SJSA1 (cell line): ENCODE measurements at places on chromosomes 13 and 19. TPM values are rescaled to one million over a fixed set of nuclear protein-coding genes. Genes with fewer than 3 reads are reported as not detected.

DNA sequence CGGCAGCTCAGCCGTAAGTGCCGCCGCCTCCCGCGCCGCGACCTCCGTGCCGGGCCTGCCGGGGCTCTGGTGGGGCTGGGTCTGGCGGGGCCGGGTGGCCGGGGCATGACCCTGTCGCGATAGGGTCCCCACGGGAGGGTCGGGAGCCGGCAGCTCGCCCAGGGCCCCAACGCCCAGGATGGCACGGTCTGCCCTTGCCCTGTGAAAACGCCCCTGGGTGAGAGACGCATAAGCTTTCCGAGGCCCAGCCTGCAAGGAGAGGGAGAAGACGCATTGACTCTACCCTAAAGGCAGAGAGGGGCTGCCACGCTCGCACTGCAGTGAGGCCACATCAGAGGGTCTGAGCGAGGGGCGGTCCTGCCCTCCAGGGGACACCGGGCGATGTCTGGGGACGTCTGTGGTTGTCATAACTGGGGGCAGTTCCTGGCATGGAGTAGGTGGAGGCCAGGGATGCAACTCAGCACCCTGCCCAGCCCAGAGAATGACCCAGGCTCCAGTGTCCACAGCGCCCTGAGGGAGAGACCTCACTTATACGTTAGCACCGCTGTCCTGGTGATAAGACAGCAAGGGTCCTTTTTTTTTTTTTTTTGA is 539 bp downstream of the ZNF554 start:
- no peak for DNase-seq

GRCh38 chr13:68257111-68257842 is 1027.1 kb upstream of the PCDH9 start:
- no peak for DNase-seq

DNA sequence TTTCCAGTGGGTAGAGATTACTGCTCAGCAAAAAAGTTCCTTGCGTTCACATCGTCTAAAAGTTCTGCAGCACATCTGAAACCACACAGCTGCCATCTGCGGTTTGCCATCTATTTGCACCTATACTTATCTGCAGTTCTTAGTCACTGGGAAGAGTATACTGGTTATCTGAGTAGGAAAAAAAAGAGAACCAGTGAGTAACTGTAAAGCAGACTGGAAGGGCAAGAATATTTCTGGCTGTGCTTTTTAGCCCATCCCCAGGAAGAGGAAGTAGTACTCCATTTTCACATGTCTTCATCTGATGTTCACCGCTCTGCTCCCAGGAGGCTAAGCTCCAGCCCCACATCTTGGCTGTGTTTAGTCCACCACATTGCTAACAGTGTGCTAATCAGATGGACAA is 35.6 kb downstream of the EFNB2 start:
- DNase-seq = no peak

GRCh38 chr19:43639519-43640423 is at the start of gene CADM4:
TSS of gene CADM4 (minus strand) at chr19:43639850. CDS start at chr19:43639790, 60 bp downstream.
- no peak for DNase-seq

CABP5 gene
- total RNA-seq = not detected in 2 replicates

GRCh38 chr13:48429886-48430285 is 17.0 kb upstream of the LPAR6 start:
- no peak for DNase-seq

DNA sequence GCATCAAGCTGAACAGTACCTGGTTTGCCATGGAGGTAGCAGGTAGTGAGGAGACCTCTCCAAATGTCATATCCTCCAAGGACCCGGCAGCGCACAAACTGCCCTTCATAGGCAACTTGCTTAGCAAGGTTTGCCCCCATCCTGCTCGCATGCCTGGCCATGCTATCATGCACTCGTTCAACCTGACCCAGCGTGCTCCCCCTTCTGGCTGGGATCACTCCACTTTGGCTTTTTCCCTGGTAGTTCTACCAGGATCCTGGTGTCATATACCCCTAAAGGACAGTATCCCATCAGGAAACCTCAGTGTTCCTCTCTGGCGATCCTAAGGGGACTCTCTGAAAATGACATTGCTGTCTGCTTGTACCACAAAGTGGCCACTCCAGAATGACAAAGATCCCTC is 38.6 kb upstream of the ZNF30 start:
- DNase-seq = no peak

HSD17B14 gene
- not detected in 2 replicates for total RNA-seq

KLK12 gene
- total RNA-seq = not detected in 2 replicates

DNA sequence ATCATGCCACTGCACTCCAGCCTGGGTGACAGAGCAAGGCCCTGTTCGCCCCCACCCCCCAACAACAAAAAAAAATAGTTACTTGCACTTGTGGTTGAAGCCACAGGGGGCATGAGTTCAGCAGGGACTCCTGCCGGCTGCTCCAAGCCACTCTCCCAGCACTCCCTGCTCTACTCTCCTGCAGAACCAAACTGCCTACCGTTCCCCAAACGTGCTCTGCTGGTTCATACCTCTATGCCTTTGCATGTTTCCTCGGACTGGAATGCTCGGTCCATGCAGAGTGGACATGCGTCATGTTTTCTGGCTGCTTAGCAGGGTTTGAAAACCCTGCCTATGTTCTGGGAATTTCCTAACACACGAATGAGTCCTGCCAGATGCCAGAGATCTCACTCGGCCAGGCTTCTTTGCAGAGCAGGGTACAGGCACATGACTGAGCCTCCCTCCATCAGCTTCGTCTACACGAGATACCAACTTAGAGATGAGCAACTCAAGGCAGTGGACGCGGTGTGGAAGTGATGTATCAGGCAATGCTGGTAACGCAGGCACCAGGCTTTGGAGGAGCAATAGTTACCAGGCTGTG is 8.5 kb upstream of the SLC25A15 start:
- no peak for DNase-seq

DNA sequence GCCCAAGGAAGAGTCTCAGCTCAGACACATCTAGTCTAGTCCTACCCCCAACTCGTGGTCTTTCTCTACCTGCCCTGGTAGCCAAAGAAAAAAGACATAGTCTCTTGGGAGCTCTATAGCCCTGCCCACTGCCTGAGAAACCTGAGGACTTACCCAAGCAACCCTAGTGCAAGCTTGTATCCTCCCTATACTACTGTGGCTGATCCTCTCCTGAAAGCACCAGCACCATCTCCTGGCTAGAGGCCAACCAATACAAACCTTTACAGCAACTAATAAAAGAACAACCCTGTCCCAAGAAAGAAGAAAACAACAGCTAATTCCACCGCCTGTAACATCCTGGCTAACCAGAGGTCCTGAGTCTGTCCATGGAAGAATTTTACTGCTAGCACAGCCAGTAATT is 532.4 kb downstream of the SLITRK6 start:
- no peak for DNase-seq

DNA sequence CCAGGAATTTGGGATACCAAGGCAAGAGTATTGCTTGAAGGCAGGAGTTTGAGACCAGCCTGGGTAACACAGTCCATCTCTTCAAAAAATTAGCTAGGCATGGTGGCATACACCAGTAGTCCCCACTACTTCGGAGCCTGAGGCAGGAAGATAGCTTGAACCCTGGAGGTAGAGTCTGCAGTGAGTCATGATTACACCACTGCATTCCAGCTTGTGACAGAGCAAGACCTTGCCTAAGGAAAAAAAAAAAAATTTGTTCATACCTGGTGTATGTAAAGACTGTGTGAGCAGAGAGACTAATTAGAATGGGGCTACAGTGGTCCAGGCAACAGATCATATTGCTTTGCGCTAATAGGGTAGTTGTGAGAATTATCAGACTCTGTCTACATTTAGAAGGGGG is 778.3 kb upstream of the PCDH20 start:
- no peak for DNase-seq

LIPE gene
- total RNA-seq = 3.3 and 7.9 TPM in 2 replicates

SMIM44 gene
- not detected in 2 replicates for total RNA-seq

DNA sequence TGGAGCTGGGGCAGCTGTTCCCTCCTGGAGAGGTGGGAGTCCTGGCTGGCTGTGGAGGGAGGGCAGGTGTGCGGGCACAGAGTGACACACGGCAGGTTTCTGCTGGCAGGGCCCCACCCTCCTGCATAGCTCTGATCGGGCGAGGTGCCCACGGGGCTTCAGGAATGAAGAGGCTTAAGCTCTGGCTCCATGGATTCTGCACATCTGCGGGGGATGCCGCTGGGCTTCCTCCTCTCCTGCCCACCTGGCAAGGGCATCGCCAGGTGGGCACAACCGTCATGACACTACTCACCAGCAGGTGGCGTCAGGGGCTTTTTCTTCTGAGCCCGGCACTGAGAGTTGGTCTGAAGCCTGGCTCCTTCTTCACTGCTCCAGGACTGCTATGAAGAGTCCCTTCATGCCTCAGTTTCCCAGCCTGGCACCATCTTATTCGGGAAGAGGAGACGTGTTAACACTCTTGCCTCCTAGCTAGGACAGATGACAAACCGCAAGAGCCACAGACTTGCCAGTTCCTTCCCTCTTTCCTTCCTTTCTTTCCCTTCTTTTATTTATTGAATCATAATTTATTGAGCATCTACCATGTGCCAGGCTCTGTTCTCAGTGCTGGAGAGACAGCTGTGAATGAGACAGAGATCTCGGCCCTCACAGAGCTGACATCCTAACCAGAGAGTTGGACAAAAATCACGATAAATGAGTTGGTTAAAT is 15.2 kb upstream of the PAK4 start:
- no peak for DNase-seq

- DNase-seq = no peak
These were observed 1396.4 kb downstream of the EFNB2 start for GRCh38 chr13:105139048-105139379.

CCDC8 gene
- total RNA-seq = 12.5 and 18.6 TPM in 2 replicates

DNA sequence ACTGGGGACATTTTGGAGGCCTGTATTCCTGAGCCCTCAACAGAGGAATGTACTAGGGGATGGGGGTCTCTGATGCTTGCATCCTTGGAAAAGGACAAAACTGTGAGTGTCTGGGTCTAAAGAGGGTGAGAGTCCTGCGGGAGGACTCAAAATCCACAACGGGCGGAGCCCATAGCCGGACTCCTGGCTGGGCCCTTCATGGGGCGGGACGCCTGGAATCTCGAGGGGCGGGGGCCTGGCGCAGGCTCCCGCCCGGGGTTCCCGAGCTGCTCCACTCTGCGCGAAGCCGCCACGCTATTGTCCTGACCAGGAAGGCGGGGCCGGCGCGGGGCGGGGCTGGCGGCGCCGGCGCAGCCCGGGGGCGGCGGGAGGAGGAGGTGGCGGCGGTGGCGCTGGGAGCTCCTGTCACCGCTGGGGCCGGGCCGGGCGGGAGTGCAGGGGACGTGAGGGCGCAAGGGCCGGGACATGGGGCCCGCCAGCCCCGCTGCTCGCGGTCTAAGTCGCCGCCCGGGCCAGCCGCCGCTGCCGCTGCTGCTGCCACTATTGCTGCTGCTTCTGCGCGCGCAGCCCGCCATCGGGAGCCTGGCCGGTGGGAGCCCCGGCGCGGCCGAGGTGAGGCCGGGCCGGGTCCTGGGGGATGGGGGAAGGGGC is at the start of gene APLP1:
Gene APLP1 (plus strand): TSS at position 403 of the 651 bp plus-strand sequence. CDS start 63 bp downstream, at position 466.
- peak; percentile 25 for DNase-seq

CEACAM6 gene
- total RNA-seq = not detected in 2 replicates

DNA sequence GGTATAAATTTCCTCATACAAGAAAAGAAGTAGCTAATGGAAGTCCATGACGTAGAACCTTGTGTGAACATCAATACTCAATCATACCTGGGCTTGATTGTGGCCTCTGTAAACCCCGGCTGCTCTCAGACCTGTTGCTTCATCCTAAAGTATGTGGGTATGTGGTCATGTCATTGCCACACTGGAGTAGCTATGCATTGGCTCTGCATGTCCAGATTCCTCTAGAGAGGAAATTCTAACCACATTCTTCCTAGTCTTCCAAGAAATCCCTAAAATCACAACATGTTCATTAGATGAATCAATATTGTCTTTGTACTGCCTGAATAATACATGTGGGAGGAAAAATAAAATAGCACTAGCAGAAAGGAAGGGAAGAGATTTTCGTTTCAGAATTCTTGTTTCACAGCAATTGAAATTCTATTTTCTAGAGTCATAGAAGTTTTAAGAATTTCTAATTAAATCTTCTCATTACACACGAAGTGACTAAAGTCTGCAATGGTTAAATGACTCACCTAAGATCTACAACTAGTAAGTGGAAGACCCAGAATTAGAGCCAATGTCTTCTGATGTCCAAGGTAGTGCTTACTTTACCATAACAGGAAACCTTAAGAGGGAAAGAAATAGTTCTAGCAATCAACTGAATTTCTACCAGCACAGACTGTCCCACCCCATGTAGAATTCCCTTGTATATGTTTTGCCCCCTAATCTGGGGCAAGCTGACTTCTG is 28.0 kb downstream of the RXFP2 start:
- peak; percentile 46 for DNase-seq

DNA sequence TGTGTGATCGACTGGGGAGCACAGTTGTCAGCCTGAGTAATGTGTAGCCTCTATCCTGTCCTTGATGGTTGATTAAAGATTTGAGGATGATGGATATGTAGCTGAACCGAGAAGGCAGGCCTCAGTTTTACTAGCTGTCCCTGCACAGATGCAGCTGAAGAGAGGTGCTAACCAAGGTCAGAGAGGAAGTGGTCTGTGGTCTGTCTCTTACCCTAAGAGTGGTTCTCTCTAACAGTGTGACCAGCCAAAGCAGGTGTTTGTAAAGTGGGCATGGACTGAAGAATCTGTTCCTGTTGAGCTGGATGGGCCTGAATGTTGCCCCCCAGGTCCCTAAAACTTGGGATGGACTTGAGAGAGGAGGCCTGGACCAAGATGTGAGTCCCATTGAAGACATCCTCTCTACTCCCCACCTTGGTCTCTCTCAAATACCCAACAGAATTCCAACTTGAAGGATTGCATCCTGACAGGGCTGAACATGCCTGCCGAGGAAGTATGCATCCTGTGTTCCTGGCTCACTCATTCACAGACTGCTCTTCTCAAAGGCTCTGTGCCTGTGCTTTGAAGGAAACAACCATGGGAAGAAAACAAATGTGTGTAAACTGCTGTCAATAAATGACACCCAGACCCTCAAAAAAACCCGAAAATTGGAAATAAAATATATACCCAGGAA is 223.8 kb downstream of the MAB21L1 start:
- no peak for DNase-seq

- no peak for DNase-seq
These were observed 2.2 kb upstream of the TNFSF9 start for GRCh38 chr19:6528544-6529121.

DNA sequence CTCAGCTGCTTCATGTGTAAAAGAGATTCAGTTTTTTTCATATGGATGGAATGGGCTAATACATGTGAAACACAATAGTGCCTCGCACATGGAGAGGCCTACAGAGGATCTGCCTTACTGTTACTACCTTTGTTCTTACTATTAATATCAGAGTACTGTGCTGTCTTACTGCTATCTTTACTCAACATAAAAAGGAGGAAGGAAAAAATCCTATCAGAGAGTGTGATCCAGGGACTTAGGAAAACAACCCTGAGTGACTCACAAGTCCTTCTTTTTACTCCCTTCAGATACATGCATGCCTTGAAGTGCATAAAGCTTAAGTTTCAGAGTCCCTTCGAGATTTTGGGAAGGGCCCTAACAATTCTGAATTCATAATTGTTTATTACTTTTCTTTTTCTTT is 136.8 kb downstream of the TBC1D4 start:
- DNase-seq = peak; percentile 55

- DNase-seq = no peak
These were observed 22.5 kb upstream of the SHKBP1 start for GRCh38 chr19:40553885-40554857.

ZIM2 gene
- not detected in 2 replicates for total RNA-seq

SYT3 gene
- not detected in 2 replicates for total RNA-seq
